ENCODE measurements at places on chromosomes 2 and 18.

DNA sequence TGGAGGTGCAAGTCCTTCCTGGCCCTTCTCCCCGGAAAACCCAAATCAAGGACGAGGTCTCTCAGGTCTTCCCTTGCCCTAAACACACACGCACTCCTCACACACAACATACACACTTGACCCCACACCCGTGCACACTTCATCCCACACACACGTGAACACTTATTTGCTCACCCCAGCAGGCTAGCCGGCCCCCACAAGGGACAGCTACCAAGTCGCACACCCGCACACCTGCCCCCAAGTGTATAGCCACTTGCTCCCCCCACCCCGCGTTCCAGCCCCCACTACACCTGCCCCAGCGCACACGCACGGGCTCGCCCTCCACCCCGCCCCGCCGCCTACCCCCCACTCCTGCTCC lies 359 bp downstream of the TGFBRAP1 start:
- DNase-seq, result no peak

GRCh38 chr2:218002143-218002844 lies 501 bp downstream of the TNS1 start:
- no peak for DNase-seq

GRCh38 chr2:28869494-28870145 lies 489 bp downstream of the TRMT61B start:
- DNase-seq, result no peak

DNA sequence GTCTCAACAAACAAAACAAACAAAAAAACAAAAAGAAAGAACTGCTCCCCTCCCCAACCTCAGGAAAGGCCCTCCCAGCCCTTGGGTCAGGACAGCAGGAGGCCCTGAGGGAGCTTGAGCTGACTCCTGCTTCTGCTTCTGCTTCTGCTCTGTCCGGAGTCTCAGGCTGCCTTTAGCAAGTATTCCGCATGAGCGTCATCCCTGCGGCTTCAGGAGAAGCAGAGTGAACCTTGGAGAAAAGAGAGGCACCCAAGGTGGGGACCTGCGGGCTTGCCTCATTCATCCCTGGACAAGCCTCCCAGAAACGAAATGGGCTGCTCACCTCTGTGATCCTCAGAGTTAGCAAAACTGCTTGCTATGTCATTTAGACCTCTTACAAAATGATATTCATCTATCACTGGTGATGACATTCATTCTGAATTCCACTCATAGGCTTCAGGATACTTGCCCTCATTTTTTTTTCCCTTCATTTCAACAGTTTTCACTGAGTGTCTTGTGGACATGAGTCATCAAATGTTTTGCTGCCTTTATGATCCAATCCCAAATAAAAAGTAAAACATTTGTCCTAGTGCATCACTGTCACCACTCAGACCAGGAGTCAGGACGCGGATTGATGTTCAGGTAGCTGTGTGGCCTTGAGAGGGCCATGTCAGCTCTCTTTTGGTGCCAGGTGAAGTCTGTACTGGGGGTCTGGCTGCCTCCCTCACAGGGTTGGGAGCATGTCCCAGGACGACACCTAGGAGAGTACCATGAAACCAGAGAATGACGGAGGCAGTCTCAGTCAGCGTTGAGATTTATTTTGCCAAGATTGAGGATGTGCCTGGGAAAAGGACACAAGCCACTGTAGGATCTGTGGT lies 51.7 kb downstream of the IMPA2 start:
- DNase-seq, result no peak

DNA sequence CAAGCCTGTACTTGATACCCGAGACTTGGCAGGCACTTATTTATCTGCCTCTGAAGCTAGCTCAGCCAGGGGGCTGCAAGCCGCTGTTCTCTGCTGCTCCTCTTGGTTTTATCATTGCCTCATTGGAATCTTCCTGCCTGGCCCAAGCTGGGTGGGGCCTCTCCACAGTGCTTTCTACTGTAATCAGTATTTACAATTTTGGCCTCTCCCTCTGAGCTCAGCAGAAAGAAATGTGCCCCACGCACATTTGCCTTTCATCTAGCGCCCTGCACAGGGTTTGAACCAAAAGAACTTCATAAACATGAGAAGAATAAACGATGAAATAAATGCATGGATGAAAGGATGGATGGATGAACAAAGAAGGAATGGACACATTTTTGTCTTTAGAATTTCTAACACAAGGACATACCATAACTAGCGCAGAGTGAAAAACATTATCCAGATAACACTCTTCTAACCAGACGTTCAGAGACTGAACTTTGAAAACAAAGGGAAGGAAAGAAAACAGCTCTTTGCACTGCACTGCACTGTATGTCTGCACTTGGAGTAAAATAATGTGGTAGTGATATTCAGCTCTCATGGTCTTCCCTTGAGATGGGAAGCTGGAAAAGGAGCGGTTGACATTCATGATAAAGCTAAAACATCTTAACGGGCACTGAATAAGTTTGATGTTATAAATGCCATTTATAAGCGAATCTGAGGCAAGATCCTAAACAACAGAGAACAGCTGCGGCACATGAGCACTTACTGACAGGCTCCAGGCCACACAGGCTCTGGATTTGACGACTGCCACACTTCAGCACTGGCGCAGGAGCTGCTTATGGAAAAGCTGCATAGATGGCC lies 86.8 kb upstream of the SP3 start:
- DNase-seq, result peak; percentile 78

DNA sequence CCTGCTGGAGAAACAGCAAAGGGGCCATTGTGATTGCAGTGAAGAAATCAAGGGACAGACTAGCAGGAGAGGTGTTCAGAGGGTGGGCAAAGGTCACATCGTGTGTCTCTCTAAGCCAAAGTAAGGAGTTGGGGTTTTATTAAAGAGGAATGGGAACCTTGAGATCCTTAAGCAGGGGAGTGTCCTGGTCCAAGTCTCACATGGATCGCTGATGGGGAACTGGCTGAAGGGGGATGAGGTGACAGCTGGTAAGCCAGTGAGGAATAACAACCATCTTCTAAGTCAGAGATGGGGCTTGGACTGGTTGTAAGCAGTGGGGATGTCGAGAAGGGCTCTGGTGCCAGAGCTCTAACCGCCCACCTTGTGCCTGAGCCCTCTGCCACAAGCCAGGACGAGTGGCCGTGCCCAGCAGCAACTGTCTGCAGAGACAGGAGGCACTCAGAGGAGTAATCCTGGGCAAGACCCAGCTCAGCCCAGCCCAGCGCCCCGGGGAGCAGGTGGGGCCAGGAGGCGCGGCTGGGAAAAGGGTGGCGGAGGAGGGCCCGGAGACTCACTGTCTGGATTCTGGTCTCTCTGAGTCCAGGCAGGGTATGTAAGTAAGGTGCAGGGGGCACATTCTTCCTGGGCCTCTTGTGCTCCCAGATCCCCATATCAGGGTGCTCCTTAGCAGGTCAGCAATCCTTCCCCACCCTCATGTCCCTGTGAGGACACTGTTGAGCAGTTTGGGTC lies 13.7 kb downstream of the WNT10A start:
- DNase-seq, result no peak

DNA sequence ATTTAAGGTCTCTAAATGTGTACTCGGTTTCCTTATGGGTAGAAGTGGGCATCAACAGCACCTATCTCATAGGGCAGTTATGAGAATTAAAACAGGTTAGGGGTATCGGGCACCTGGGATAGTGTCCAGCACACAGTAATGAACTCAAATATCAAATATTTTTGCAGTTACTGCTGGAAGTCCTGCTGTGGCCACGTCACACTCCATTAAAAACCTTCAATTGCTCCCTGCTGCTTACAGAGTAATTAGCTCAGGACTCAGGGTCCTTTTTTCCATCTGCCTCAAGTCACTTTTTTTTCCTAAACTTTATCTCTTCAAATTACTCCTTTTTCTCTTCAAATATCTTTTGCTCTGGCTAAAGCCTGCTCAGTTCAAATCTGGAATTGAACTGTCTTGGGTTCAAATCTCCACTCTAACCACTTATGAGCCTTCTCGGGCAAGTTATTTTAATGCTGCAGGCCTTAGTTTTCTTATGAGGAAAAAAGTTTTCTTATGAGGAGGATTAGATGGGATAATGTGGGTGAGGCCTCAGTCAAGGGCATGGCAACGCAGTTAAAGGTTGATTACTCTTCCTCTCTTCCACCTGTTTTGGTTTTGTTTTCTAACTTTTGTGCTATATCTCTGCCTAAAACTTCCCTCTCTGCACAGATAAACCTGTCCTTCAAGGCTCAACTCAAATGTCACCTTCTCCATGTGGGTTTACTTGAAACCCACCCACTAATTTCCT lies 36.6 kb downstream of the SPRED2 start:
- DNase-seq, result no peak

DNA sequence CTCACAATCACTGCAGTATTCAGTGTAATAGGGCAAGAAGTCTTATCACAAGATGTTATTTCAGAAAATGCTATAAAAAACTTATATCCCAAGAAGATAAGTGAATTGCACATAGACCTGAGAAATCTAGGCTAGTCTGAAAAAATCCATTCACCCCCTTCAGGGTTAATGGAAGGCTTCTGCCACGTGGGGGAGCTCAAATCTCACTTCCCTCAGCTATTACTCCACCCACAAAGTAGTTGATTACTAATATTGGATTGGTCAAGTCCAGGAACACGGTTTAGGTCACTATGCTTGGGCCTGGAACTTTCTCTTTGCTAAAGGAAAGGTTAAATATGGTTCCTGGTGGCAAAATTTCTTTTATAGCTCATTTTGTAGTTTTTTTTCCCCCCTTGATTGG lies 51.2 kb upstream of the ADAM23 start:
- DNase-seq, result no peak

- DNase-seq, result peak; percentile 93
These were observed 19.5 kb upstream of the POMC start for GRCh38 chr2:25187729-25188350.

Data from large intestine (tissue), 12 donors.